Lung microvascular endothelial cell (primary cell): ENCODE measurements at places on chromosomes 1 and 21. TPM values are rescaled to one million over a fixed set of nuclear protein-coding genes. Genes with fewer than 3 reads are reported as not detected.

DNA sequence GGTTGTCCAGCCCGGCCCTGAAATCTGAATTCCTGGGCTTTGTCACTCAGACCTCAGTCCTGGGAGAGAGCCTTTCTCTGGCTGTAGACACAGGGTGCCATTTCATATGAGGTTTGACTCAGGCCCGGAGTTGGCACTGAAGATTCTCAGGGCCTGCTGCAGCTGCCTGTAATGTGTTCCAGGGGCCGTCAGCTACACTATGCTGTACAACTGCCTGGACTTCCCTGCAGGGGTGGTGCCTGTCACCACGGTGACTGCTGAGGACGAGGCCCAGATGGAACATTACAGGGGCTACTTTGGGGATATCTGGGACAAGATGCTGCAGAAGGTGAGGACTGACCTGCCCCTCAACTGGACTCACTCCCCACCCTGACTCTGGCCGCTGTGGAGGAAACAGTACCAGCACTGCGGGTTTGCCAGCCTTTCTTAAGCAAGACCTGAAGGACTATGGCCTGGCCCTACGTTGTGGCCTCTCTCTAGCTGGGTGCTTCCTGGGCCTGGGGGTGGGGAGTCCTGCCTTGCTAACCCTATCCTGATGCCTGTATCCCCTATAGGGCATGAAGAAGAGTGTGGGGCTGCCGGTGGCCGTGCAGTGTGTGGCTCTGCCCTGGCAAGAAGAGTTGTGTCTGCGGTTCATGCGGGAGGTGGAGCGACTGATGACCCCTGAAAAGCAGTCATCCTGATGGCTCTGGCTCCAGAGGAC lies 18.9 kb downstream of the FAAH start:
- no peak for DNase-seq

The DMBX1 gene
- total RNA-seq = not detected in 2 replicates

- no peak for DNase-seq
Observed at GRCh38 chr1:43883321-43883720, 50.3 kb upstream of the ARTN start.

The C8B gene
- total RNA-seq = not detected in 2 replicates

- DNase-seq = peak; percentile 52
Observed at GRCh38 chr1:209815931-209816341, 10.0 kb upstream of the IRF6 start.

The AMY1A gene
- total RNA-seq = not detected in 2 replicates

The TAS1R1 gene
- not detected in 2 replicates for total RNA-seq

- peak; percentile 68 for DNase-seq
Observed at GRCh38 chr1:61588736-61589672, 135.9 kb downstream of the TM2D1 start.

The CLDN17 gene
- total RNA-seq = not detected in 2 replicates

DNA sequence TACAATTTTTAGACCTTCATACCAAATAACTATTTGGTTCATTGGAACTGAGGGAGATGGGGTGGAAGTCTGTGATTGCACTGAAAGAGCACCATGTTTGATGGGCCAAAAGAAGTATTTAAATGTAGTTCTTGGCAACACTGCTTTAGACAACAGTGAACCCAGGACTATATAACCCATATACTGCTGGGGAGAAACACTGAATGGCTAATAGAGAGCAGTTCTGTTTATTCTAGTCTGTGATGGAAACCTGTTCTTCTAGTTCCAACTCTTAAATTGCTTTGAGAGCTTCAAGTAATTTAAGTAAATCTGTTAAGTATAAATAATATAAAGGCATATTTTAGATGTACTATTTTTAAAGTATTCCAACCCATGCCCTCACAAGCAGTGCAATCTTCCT lies 96.3 kb downstream of the NIBAN1 start:
- DNase-seq = no peak

The TNFSF4 gene
- 1.4 and 7.0 TPM in 2 replicates for total RNA-seq

- no peak for DNase-seq
Observed at GRCh38 chr1:70041317-70042045, 163.9 kb downstream of the LRRC40 start.

- DNase-seq = no peak
Observed at GRCh38 chr1:8382608-8383505, 64.9 kb downstream of the SLC45A1 start.

DNA sequence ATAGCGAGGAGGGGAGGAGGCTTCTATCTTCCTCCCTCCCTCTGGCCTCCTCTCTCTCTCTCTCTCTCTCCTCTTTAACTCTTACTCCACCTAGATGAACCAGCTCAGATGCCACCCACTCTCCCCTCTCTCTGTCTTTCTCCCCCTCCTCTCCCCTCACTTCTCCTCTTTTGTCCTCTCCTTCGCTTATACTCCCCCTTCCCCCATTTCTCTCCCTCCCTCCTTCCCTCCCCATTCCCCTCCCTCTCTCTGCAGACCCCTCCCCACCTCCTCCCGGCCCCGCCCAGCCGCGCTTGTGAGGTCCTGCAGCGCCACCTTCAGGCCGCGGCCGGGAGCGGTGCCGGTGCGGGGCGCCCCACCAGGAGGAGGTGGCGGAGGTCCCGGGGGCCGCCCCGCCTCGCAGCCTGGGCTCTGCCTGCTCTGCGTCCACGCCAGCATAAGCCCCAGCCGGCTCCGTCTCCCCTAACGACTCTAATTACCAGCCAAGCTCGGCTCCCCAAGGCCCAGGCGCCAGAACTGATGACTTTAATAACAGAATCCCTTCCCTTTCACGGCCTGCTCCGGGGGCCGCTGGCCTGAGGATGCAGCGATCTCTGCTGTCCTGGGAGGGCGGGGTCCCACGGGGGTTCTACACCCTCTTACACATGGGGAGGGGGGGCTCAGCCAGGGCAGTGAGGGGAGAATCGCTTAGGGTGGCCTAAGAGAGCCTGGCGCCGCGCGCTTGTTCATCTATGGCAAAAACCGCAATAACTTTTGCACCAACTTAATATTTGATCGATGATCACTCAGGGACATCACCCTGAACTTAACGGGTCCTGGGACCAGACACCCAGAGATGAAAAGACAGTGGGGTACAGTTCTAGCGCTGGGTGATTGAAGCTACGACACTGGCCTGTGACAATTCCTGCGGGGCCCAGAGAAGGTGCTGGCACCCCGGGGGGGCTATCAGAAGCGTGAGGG lies 637.3 kb downstream of the MATN1 start:
- peak; percentile 53 for DNase-seq

DNA sequence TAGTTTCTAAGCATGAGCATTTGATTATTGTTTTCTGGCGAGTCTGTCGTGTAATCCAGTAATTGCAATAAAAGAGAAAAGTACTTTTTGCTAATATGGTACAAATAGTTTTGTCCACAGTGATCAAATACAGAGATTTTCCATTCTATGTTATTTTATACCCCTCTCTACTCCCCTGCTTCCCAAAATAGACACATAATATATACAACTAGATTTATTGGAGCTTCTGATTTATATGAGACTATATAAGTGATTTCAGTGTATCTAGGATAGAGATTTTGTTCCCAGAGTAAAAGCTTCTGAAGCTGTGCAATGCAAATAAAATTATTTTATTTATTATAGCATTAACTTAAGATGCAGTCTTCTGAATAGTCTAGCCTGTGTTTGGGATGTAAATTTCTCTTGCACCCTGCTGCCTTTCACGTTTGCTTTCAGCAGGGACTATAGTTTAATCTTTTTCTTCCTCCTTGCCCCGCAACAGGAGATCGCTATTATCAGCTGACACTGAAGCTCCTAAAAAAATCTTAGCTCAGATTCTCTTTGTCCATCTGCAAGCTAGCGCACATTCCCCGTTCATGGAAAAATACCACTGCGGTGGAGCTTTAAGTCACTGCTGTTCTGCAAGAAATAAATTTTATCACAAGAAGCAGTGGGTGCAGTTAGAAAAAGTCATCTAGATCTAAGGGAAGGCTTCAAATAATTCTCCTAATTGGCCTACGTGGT lies 273.3 kb downstream of the DISC1 start:
- no peak for DNase-seq

The IFI16 gene
- 33.9 and 51.2 TPM in 2 replicates for total RNA-seq

The TMEM269 gene
- not detected in 2 replicates for total RNA-seq

- DNase-seq = no peak
Observed at GRCh38 chr1:111930356-111930755, 59.1 kb downstream of the KCND3 start.

DNA sequence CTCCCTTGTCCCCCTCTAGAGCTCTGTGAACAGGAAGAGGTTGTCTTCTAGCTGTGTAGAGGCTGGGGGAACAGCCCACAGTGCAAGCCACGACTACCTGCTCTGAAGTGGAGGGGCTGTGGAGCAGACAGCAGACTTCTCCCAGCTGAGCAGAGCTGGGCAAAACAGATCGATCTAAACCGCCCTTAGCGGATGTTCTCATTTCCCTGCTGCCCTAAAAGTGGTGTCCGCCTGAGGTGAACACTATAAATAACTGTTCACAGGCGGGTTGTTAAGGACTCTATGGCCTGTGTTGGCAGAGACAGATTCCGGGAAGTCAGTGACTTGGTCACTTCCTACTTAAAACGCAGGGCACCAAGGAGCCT lies 203.2 kb downstream of the RHOU start:
- peak; percentile 53 for DNase-seq

GRCh38 chr1:197783510-197783948 lies 8.2 kb upstream of the DENND1B start:
- peak; percentile 34 for DNase-seq

The PRELP gene
- not detected in 2 replicates for total RNA-seq

DNA sequence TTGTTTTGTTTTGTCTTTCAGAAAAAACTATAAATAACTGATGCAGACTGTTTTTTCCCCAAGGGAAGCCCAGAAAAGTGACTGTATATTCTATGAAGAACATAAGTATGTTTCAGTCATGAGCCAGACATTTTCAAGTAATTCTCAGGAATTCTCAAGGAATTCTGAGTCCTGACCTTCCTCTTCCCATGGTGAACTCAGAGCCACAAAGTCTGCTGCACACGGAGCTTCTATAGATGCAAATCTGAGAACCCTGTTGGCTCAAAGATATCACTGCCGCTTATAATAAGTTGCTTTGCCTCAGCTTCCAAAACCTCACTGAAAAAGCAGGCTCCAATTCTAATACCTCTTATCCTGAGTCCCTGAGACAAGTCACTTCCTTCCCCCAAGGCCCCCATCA lies 418.5 kb upstream of the RUNX1 start:
- no peak for DNase-seq

The DCST1 gene
- not detected in 2 replicates for total RNA-seq

- no peak for DNase-seq
Observed at GRCh38 chr1:25691211-25691610, 74.6 kb downstream of the MAN1C1 start.

GRCh38 chr1:58738876-58739275 lies 39.0 kb upstream of the MYSM1 start:
- no peak for DNase-seq

The CLEC20A gene
- not detected in 2 replicates for total RNA-seq
